Fibroblast of skin of right biceps (primary cell): ENCODE measurements at places on chromosomes 13 and 19.

GRCh38 chr13:27909378-27909777, 10.4 kb upstream of the PDX1 start:
- DNase-seq: no peak

- peak; percentile 45 for DNase-seq
These were observed 4.2 kb downstream of the PRR36 start for GRCh38 chr19:7869910-7870511.

DNA sequence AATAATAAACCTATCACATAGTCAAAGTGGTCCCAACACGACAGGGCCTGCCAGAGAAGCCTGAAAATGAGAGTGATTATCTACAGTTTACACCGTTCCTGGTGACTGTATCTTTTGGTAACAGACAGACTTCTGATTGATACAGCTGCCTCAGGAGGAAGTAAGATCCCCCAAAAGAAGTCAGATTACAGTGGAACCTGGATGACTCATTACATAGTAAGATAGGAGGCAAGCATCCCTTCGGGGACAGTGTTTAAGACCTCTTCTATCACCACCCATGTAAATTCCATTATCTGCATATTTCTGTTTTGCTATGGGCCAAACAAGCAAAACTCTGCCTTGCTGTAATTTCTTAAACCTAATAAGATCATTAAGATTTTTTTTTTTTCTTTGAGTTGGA, 44.0 kb upstream of the FLT1 start:
- no peak for DNase-seq

GRCh38 chr19:46387713-46388130, 25.6 kb downstream of the CCDC8 start:
- DNase-seq: no peak

DNA sequence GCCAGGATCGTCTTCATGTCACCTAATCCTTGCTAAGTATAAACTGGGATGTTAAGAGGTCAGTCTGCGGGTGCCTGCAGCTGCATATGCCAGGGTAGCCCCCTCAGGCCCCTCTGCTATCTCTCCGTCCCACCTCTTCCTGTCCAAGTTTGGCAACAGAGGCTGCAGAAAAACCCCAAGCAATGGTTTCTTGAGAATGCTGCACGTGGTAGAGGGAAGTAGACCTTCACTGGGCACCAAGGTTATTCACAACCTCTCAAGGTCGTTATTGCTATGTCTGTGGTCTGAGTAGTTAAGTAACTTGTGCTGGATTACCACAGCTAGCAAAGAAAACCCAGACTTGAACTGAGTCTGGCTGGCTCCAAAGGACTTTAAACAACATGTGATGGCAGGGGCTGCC, 77.9 kb upstream of the XPO4 start:
- DNase-seq: no peak

- no peak for DNase-seq
These were observed 11.2 kb upstream of the MYO16 start for GRCh38 chr13:108618233-108618632.

DNA sequence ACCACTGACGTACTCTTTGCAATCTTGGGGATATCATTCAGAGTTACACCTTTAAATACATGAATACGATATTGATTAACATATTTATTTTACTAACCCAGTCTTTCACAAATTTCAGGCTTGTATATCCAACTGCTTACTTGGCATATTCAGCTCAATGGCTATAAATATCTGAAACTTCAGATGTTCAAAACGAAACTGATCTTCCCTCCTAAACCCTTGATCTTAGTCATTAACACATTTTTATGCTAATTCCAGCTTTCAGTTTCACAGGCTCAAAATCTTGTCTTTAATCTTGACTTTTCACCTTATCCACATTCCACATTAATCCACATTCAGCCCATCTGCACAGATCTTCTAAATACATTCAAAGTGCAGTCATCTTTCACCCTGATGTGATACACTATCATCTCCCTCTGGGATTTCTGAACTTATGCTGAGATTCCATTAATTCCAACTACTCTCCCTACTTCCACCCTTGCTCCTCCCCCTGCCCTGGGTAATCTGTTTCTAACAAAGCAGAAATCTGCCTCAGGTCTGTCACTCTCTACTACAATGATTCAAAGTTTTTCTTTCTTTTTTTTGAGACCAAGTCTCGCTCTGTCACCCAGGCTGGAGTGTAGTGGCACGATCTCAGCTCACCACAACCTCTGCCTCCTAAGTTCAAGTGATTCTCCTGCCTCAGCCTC, 387.2 kb downstream of the GPC5 start:
- no peak for DNase-seq

- peak; percentile 24 for DNase-seq
These were observed 185.9 kb downstream of the LHFPL6 start for GRCh38 chr13:39417131-39417530.

- no peak for DNase-seq
These were observed 37.3 kb downstream of the ENOX1 start for GRCh38 chr13:43749503-43749902.

- DNase-seq: no peak
These were observed at the start of gene USP12 for GRCh38 chr13:27171244-27171826. TSS of gene USP12 (minus strand) at chr13:27171811. CDS start at chr13:27171639, 172 bp downstream.

DNA sequence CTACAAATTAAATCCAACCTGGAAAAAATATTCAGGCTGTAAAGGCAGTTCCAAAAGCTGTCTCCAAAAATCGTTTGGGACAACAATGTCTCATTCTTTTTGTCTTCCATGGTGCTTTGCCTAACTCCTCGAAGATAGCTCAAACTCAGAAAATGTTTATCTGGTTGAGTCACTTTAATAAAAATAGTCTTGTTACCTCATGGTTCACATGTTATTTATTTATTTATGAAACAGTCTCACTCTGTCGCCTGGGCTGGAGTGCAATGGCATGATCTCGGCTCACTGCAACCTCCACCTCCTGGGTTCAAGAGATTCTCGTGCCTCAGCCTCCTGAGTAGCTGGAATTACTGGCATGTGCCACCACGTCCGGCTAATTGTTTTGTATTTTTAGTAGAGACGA, 4.9 kb upstream of the BRD4 start:
- DNase-seq: peak; percentile 49

DNA sequence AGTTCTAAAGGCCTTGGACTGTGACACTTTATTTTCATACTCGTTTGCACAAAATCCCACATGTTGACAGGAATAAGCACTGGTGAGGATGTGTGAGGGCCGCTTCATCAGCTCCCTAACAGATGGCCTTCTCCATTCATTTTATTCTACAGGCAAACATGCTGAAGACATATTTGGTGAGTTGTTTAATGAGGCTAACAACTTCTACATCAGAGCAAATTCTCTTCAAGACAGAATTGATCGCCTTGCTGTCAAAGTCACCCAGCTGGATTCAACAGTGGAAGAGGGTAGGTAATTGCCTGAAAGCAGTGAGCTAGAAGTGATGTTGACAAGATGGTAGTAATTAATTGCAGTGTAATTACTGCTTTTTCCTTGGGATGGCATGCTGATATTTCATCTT, 95.7 kb downstream of the GPR12 start:
- peak; percentile 27 for DNase-seq
